ENCODE measurements at places on chromosomes 7 and 10. TPM values are rescaled to one million over a fixed set of nuclear protein-coding genes. Genes with fewer than 3 reads are reported as not detected.

The CC2D2B gene
- polyA plus RNA-seq: 2.5 TPM

The SNX10 gene
- polyA plus RNA-seq: 7.3 TPM

The PDGFA gene
- polyA plus RNA-seq: 61.1 TPM

The HYAL4 gene
- not detected for polyA plus RNA-seq

The CLDN4 gene
- 16.9 TPM for polyA plus RNA-seq

The GNG11 gene
- 28.0 TPM for polyA plus RNA-seq

GRCh38 chr7:92437956-92438491 lies 9.3 kb upstream of the GATAD1 start:
- no peaks in the 10 kb centered on the region for H3K4me1 ChIP-seq
- no peak for DNase-seq
- no peaks in the 10 kb centered on the region for H3K36me3 ChIP-seq
- H3K27ac ChIP-seq: no peak overlapping the region
- no peaks in the 10 kb centered on the region for H3K27me3 ChIP-seq
- no peak overlapping the region for H3K4me3 ChIP-seq

GRCh38 chr7:94022550-94022949 lies 18.4 kb upstream of the BET1 start:
- H3K4me1 ChIP-seq: no peaks in the 10 kb centered on the region
- H3K27me3 ChIP-seq: no peaks in the 10 kb centered on the region
- DNase-seq: no peak
- no peak overlapping the region for H3K27ac ChIP-seq
- H3K4me3 ChIP-seq: no peak overlapping the region

GRCh38 chr7:153941061-153941460 lies 111.1 kb upstream of the DPP6 start:
- no peaks in the 10 kb centered on the region for H3K4me1 ChIP-seq
- H3K27ac ChIP-seq: no peak overlapping the region
- no peaks in the 10 kb centered on the region for H3K36me3 ChIP-seq
- no peaks in the 10 kb centered on the region for H3K27me3 ChIP-seq
- no peak overlapping the region for H3K4me3 ChIP-seq

- H3K4me1 ChIP-seq: peaks cover 5% of the 10 kb centered on the region
- H3K4me3 ChIP-seq: no peak overlapping the region
- no peak for DNase-seq
- peak overlapping the region; percentile 91 for H3K27ac ChIP-seq
- H3K36me3 ChIP-seq: no peaks in the 10 kb centered on the region
These were observed 500.1 kb upstream of the KLF6 start for GRCh38 chr10:4285121-4285520.

GRCh38 chr10:31381171-31381570 lies 62.2 kb downstream of the ZEB1 start:
- H3K4me1 ChIP-seq: no peaks in the 10 kb centered on the region
- no peak for DNase-seq

- DNase-seq: no peak
- H3K27ac ChIP-seq: no peak overlapping the region
- H3K4me3 ChIP-seq: no peak overlapping the region
- no peaks in the 10 kb centered on the region for H3K27me3 ChIP-seq
- no peaks in the 10 kb centered on the region for H3K36me3 ChIP-seq
These were observed 59.4 kb downstream of the WDR37 start for GRCh38 chr10:1115607-1115955.

GRCh38 chr10:110471566-110472139 lies 26.1 kb upstream of the DUSP5 start:
- no peak overlapping the region for H3K4me3 ChIP-seq
- no peaks in the 10 kb centered on the region for H3K4me1 ChIP-seq
- no peaks in the 10 kb centered on the region for H3K27me3 ChIP-seq
- no peak overlapping the region for H3K27ac ChIP-seq
- no peaks in the 10 kb centered on the region for H3K36me3 ChIP-seq
- no peak for DNase-seq

DNA sequence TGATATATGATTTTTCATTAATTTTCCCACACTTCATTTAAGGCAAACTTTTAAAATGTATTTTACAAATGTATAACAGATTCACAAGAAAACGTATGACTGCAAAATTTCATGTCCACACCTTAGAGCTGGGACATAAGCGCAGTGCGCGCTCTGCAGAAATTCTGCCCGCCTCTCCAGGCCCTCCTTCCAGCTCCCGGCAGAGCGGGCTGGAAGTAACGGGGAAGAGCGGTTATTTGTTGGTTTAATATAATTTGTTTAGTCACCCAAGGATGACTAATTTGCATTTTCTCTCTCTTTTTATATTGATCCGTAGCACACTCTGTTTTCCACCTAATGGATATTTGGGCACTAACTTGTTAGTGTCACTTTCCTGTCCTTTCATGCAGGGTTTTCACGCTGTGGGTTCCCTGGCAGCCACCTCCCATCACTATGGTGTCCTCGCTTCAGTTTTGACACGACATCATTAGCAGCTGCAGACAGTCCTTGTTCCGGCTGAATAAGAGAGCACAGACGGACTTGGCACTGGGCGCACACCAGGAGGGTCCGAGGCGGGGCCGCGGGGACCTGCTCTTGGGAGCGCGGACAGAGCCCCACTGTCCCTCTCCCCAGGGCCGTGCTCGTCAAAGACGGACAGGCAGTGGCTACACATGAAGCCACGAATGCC lies 129.2 kb upstream of the SEC61G start:
- no peak overlapping the region for H3K4me3 ChIP-seq
- H3K27me3 ChIP-seq: no peaks in the 10 kb centered on the region
- H3K36me3 ChIP-seq: no peaks in the 10 kb centered on the region
- H3K27ac ChIP-seq: no peak overlapping the region
- no peaks in the 10 kb centered on the region for H3K4me1 ChIP-seq

- H3K4me1 ChIP-seq: peaks cover 19% of the 10 kb centered on the region
- DNase-seq: no peak
- H3K27me3 ChIP-seq: no peaks in the 10 kb centered on the region
- peak overlapping the region; percentile 78 for H3K27ac ChIP-seq
- no peak overlapping the region for H3K4me3 ChIP-seq
- no peaks in the 10 kb centered on the region for H3K36me3 ChIP-seq
These were observed 24.2 kb downstream of the SORBS1 start for GRCh38 chr10:95536894-95537541.

GRCh38 chr10:49289480-49289879 lies 9.5 kb upstream of the C10orf71 start:
- H3K27me3 ChIP-seq: no peaks in the 10 kb centered on the region
- no peaks in the 10 kb centered on the region for H3K4me1 ChIP-seq
- no peak for DNase-seq

GRCh38 chr7:42181566-42181965 lies 55.4 kb downstream of the GLI3 start:
- no peaks in the 10 kb centered on the region for H3K36me3 ChIP-seq
- no peak overlapping the region for H3K4me3 ChIP-seq
- H3K4me1 ChIP-seq: no peaks in the 10 kb centered on the region

DNA sequence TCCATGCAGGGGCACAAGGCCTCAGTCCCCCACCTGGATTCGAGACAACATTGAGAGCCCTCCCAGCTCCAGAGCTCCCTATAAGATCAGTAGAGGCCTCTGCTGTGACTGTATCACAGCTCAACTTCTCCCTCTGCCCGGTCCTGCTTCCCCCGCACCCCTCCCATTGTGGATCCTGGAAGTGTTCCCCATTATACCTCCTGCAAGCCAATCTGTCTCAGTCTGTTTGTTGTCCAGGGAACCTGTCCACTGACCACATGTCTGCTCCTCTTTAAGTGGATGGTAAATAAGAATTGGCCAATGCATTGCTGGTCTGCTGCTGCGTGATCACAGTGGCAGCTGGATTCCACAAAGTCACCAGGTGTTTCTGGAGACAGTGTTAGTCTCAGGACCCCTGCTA lies 259.7 kb upstream of the HABP2 start:
- H3K27ac ChIP-seq: no peak overlapping the region
- H3K4me3 ChIP-seq: no peak overlapping the region
- no peaks in the 10 kb centered on the region for H3K4me1 ChIP-seq
- no peaks in the 10 kb centered on the region for H3K36me3 ChIP-seq

GRCh38 chr7:30310674-30311362 lies 26.4 kb downstream of the ZNRF2 start:
- H3K36me3 ChIP-seq: no peaks in the 10 kb centered on the region
- H3K4me1 ChIP-seq: peaks cover 3% of the 10 kb centered on the region
- no peaks in the 10 kb centered on the region for H3K27me3 ChIP-seq
- no peak overlapping the region for H3K27ac ChIP-seq
- H3K4me3 ChIP-seq: no peak overlapping the region
- no peak for DNase-seq

DNA sequence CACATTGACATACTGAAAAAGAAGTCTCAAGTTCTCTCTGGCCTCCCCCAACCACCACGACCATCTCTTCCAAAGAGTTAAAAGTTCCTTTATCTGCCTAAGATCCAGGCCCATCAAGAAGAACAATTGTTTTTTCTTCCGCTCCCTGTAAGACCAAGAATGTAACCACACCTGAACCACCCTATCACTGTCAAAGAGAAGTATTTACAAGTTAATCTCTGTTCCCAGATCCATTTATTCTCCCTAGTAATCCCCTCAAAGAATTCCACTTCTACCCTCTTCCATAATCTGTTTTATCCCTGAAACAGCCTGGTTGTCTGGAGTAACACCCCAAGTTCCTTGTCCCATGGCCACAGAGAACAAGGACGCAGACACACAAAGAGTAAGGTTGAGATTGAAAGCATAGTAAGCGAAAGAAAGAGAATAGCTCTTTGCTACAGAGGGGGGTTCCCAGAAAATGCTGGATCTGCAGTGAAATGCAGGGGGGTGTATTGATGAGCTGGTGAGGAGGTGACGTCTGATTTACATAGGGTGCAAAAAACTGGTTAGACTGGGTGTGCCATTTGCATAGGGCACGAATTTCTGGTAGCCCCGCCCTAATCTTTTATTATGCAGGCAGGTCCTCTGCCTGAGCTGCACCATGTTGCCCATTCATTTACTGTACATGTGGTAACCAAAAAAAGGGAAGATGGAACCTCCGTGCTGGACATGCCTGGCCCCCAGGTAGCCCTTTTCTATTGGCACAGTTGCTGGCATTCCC lies 122.0 kb downstream of the SKIDA1 start:
- no peaks in the 10 kb centered on the region for H3K36me3 ChIP-seq
- no peak overlapping the region for H3K4me3 ChIP-seq
- H3K27me3 ChIP-seq: no peaks in the 10 kb centered on the region
- H3K27ac ChIP-seq: no peak overlapping the region

DNA sequence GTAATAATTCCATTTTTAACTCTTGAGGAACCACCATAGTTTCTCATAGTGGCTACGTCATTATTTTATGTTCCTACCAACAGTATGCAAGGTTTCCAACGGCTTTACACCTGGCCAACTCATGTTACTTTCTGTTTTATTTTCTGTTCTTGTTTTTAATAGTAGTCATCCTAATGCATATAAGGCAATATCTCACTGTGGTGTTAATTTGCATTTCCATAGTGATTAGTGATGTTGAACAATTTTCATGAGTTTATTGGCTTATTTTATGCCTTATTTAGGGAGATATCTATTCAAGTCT lies 465.5 kb upstream of the KLF6 start:
- no peak overlapping the region for H3K4me3 ChIP-seq
- H3K36me3 ChIP-seq: no peaks in the 10 kb centered on the region
- no peak for DNase-seq

DNA sequence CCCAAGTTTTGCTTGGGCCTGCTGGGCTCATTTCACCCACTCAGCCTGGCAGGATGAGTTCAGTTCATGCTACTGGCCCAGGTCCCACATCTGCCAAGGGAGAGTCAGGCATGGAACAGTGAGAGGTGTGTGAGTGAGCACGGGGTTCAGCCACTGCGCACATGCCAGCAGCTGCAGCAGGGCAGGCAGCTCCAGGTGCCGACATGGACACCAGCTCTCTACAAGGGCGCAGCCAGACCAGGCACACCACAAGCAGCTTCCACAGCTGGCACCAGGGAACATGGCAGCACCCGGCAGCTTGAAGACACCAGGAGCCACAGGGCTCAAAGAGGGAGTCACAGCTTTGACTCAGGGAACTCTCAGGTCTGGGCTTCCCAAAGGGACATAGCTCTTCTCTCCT lies 938.0 kb downstream of the SORCS3 start:
- no peaks in the 10 kb centered on the region for H3K27me3 ChIP-seq
- no peak overlapping the region for H3K27ac ChIP-seq
- H3K4me1 ChIP-seq: no peaks in the 10 kb centered on the region

DNA sequence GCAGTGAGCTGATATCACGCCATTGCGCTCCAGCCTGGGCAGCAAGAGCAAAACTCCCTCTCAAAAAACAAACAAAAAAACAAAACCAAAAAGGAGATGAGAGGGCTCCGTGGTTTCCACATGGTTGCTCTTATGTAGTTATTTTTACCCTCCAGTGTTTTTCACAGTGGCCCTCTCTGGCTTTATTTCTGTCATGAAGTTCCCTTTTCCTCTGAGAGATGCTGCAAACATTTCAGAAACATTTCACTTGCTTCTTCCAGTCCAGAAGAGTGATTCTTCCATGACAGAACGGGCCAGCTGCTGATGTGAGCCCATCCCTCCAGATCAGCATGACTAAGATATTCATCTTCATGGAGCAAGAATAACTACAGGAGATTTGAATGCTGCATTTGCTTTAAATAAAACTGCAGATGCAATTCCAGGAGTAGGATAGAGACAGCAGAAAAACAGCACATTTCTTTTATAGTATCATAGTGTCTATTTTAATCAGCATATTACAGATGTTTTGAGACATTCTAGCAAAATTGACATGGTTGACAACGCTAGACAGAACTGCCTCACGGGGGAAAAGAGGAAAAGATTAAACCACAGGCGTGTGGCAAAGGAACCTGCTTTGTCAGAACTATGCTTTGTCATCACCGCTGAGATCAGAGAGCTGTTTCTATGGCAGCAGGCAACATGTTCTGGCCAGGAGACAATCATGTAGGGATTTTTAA lies 40.3 kb downstream of the NRCAM start:
- no peak overlapping the region for H3K4me3 ChIP-seq
- no peaks in the 10 kb centered on the region for H3K36me3 ChIP-seq
- no peak for DNase-seq
- H3K27ac ChIP-seq: no peak overlapping the region

DNA sequence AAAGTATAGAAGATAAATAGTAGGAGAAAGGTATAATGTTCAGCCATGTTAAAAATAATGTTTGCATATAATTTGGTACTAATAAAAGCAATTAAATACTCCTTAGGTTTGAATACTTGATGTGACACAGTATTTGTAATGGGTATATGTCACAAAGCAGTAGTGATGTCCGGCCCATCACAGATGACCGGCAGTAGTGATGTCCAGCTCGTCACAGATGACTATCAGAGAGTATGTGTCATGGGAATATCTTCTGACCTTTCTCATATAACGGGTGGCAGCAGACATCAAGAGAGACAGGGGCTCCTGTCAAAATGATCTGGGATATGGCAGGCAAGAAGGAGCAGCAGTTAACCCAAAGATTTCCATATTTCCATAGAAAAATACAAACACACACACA lies 477.4 kb upstream of the KLF6 start:
- no peaks in the 10 kb centered on the region for H3K36me3 ChIP-seq
- DNase-seq: no peak
- no peak overlapping the region for H3K4me3 ChIP-seq
- H3K27ac ChIP-seq: no peak overlapping the region
- no peaks in the 10 kb centered on the region for H3K27me3 ChIP-seq
- H3K4me1 ChIP-seq: no peaks in the 10 kb centered on the region

All from aorta (tissue), 5 donors.